ENCODE measurements at places on chromosomes 11 and 22. TPM values are rescaled to one million over a fixed set of nuclear protein-coding genes. Genes with fewer than 3 reads are reported as not detected.

SNAP29 gene
- 32.2 TPM for total RNA-seq

PLEKHB1 gene
- total RNA-seq: 12.6 TPM

SYVN1 gene
- 43.4 TPM for total RNA-seq

TANGO2 gene
- total RNA-seq: 31.9 TPM

OR10A2 gene
- total RNA-seq: not detected

HEPN1 gene
- not detected for total RNA-seq

ARFIP2 gene
- 42.8 TPM for total RNA-seq

APOBEC3F gene
- total RNA-seq: 23.8 TPM

PIK3IP1 gene
- 110 TPM for total RNA-seq

OR52E8 gene
- total RNA-seq: not detected
